ENCODE measurements at places on chromosomes 11 and 22.

DNA sequence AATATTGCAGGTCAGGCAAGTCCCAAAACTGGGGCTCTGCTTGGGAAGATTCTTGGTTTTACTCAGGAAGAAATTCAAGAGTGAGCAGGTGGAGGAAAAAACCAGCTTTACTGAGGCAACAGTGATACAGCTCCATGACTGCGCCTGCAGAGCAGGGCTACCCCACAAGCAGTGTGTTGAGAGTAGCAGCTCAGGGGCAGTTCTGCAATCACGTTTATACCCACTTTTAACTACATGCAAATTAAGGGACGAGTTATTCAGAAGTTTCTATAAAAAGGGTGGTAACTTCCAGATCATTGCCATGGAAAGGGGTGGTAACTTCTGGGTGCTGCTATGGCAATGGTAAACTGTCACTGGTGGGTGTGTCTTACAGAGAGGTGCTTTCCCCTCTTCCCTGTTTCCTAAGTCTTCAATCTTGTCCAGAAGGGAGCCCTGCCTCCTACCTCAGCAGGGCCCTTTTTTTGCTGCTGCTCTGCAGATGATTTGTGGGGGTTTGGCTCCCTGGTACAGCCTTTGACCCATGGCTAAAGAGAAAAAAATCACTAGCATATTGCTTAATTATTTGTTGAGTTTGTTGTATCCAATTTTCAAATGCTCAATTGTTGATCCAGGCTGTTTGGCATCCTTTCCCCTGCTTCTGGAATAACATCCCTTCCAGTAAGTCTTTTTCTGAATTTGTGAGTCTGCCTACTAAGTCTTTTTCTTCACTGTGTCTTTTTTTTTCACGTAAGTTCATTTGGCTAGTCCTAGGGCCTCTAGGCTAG is 30.0 kb upstream of the ME3 start:
- DNase-seq = no peak

DNA sequence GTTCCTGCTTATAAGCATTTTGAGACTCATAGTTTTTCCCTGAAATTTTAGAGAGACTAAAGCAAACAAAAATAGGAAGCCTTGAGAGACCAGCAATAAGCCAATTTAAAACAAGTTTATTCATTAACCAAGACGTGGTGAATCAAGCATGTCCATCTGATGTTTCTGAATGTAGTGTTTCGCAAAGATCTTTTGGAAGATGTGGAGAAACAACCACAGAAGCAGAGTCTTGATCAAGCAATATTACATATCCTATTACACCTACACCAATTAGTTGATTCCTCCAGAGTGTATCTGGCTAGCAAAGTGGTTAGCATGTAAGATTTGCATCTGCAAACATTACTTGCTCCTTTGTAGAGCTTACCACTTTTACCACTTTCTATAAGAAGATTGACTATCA is at the start of gene OVCH2:
OVCH2 (minus strand) TSS at position 101 of the 400 bp plus-strand sequence; CDS start at position 18, 83 bp downstream.
- no peak for DNase-seq

GRCh38 chr11:34148504-34149165 is 43.2 kb downstream of the NAT10 start:
- no peak for DNase-seq

DNA sequence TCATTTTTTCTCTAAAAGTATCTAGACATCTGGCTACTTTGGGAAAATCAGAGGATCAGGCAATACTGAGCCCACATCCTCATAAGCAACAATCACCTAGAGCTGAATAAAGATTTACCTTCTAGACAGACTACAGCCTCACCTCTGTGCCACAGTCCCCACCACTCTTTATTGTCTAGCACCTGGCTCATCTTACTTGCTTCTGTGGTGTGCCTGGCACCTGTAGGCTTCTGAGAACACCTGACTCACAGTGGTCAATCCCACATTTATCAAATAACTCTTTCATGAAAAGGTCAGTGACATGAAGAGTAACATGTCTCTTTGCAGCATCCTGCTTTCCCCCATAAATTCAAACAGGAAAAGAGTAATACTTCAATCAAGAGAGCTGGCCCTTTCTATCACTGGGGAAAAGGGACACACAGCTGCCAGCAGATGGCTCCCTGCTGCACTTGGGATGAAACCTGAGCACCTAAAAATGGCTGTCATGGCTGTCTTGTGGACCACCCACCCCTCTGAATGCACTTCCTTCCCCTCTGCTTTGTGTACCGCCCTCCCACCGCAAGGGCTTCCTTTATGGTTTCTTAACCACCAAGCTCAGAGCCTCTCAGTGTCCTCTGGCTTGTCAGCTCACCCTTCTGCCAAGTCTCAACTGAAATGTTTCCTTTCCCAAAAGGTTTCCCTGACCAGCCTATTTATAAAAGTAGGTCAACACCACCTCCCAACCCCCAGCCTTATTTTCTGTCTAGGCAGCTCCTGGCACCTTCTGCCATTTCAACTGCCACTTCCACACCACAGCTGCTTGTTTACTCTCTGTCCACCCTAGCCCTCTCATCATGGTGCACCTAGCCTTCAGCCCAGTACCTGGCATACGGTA is 9.3 kb downstream of the TFIP11 start:
- DNase-seq = peak; percentile 13

DNA sequence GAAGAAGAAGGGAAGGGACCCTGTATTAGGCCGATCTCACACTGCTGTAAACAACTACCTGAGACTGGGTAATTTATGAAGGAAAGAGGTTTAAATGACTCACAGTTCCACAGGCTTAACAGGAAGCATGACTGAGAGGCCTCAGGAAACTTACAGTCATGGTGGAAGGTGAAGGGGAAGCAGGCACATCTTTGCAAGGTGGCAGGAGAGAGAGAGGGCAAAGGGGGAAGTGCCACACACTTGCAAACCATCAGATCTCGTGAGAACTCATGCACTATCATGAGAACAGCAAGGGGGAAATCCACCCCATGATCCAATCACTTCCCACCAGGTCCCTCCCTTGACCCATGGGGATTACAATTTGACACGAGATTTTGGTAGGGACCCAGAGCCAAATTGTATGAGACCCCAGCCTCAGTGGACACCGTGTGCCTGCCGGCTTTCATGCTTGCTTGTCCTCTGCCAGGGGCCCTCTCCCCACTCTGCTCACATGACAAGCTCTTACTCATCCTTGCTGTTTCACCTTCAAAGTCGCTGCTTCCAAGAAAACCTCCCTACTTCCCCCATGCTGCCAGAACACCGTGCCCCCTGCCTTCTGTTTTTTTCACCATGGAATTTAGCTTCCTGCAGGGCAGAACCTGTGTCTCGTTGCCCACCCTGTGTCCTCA is 23.3 kb upstream of the PPFIA1 start:
- DNase-seq = no peak

DNA sequence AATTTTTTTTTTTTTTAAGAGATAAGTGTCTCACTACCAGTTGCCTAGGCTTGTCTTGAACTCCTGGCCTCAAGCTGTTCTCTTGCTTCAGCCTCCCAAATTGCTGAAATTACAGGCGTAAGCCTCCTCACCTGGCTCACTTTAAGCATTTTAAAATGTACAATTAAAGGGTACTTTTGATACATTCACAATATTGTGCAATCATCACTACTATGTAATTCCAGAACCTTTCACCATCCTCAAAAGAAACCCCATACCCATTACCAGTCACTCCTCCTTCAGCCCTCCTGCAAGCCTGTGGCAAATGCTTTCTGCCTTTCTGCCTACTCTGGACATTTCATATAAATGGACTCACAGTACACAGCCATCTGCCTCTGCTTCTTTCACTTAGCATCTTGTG is 34.5 kb upstream of the WT1 start:
- no peak for DNase-seq

- no peak for DNase-seq
Observed at GRCh38 chr22:46414704-46415103, 79.2 kb downstream of the TRMU start.

GRCh38 chr11:27860811-27861210 is 160.6 kb upstream of the BDNF start:
- DNase-seq = no peak

GRCh38 chr11:18707811-18708340 is 9.3 kb downstream of the TMEM86A start:
- DNase-seq = no peak

DNA sequence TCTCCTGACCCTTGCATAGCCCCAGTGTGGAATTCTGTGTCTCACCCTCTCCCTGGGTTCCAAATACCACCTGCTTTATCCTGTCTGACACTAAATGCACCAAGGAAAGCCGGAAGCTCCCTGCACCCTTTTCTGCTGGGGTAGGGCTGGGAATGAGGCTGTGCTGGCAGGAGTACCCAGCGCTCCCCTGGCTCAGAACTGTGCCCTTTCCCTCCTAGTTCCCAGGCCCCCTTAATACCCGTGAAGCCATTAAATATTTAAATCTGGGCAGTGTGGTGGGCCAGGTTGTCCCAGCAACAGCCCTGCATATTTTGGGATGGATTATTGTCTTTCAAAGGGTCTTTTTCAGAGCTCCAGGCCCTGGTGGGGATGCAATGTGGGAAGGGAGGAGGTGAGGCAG is 63.0 kb downstream of the TP53I11 start:
- DNase-seq = no peak

GRCh38 chr11:96187822-96188221 is 155.2 kb downstream of the MAML2 start:
- no peak for DNase-seq

GRCh38 chr11:70072861-70073755 is 5.0 kb upstream of the ANO1 start:
- DNase-seq = no peak

- DNase-seq = no peak
Observed at GRCh38 chr11:47233989-47234668, 14.5 kb downstream of the ACP2 start.

DNA sequence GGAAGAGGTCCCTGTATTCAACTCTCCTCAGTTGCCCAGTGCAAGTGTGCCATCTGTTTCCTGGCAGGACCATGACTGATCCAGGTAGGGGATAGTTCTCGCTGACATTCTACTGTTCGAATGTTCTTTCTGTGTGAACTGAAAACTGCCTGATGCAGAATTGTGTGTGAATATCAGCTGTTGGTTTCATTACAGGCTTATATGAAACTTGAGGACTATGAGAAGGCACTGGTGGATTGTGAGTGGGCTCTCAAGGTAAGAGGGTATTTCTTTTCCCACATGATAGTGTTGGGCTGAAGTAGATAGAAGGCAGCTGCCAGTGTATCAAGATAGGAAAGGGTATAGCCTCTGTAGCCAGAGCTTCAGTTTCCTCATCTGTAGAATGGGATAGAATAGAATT is 15.3 kb downstream of the TTC12 start:
- no peak for DNase-seq

DNA sequence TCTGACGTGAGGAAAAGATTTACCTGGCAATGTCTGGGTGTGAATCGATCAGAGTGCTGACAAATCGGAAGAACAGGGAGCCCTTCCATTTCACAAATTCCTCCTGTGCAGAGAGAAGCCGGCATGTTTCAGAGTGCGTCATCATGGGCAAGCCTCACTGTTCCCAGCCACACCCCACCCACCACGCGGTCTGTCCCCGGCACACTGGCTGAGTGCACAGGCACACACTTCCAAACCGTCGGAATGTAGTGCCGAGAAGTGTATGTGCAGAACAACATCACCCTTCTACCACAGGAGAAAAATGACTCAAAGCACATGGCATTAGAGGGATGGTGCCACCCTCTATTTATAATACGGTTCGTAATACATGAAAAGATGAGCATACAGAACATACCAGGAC is 47.5 kb downstream of the NCAPD3 start:
- no peak for DNase-seq

GRCh38 chr22:26442086-26442756 is 13.2 kb downstream of the ASPHD2 start:
- DNase-seq = no peak

DNA sequence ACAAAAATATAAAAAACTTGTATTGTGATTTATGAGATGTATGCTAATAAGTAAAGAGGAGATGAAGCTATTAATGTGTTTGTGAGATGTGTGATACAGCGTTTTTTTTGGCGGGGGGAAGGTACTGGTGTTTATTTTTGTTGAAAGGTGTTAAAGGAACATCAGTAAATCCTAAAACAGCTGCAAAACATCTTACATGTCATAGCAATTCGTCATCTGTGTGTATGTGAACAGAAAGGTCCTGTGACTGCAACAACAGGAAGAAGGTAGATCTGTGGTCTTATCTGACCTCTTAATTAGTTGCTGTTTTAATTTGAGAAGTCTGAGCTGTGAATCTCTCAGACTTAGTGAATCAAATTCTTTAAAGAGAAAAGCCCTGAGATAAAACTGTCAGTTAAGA is 1041.1 kb downstream of the JRKL start:
- no peak for DNase-seq

GRCh38 chr11:129620237-129621104 is 195.2 kb upstream of the TMEM45B start:
- DNase-seq = no peak

DNA sequence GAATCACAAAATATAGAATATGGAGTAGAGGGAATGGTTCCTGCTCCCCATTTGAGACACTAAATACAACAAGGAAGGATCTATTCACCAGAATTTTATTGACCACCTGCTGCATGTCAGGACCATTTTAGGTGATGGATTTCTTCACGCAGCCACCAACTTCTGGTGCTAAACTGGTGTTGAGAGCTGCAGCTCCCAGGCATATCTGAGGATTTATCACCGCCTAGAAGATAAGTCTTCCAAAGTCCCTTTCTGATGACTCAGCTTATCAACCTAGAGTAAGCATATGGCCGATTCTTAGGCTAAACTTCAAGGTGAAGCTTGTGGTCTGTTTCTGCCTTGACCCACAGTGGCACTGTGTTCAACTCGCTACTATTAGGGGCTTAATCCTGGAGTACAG is 6.7 kb downstream of the DDI1 start:
- DNase-seq = no peak

DNA sequence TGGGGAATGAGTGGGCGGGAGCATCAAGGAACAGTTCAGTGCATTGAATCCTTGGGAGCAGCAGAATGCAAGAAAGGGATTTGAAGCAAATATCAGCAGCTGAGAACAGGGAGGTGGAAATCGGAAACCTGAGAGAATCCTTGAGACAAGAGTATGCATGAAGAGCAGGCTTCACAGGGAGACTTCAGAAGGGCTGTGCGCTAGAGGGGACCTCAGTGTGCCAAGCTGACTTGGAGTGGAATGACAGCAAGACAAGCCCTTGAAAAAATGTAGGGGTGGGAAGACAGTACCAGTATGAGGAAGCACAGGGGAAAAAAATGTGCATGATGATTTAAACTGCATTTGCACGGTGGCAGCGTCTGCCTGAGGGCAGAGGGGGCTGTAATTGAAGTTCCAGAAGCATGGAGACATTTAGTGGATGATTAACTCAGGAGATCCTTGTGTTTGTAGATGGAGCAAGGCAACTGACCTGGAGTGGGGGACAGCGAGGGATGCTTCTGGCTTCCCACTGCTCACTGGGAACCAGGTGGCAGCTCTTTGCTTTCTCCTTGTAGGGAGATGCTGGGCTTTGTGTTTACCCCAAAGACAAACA is 204.9 kb upstream of the PLET1 start:
- DNase-seq = no peak

DNA sequence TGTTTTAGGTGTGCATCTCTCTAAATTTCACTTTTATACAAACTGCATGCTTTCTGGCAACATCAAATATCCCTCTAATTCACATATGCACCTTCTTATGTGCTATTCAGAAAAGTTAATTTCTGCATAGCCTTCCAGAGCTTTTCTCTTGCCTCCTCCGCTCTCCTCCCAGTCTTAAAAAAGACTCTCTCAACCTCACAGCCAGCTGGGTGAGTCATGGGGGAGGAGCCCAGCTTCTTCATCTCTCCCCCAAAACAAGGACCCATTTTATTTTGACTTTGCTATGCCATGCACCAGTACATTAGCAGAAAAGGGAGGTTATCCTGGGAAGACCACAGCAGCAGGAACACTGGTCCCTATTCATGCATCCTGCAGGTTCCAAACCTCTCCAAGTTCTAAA is 234.4 kb downstream of the KCNA4 start:
- DNase-seq = no peak

All from amygdala (tissue), 56 donors.